ENCODE measurements at places on chromosomes 13 and 19.

GRCh38 chr19:38730731-38731589 is 13.3 kb downstream of the CAPN12 start:
- DNase-seq = peak; percentile 66

DNA sequence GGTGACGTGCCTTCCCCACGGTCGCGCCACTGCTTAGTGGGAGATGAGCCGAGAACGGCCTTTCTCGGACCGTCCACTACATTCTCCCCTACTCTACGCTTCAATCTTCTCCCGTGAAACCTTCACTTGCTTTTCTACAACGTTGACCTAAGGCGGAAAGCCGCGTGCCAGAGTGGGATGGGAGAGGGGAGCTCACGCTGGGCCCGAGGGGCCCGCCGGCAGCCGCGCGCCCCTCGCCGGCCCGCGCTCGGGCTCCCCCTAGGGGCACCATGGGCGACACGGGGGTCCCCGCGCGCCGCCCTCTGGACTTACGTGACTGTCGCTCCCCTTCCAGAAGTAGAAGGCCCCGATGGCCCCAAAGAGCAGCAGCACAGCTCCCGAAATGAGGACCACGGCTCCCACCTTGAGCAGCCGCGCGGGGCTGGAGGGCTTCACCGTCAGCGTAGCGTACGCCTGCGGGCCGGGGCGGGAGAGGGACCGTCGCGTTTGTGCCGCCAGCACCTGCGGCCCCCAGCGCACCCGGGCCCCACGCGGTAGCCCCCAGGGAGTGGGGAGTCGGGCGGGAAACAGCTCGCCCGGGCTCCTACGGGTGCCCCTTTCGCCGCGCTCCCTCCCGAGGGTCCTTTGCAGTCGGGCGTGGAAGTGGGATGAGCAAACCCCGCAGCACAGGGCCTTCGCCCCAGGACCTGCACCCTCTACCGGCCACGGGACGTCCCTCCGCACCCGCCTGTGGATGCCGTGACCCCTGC is 727 bp downstream of the CNMD start:
- DNase-seq = no peak

- no peak for DNase-seq
Measured at GRCh38 chr13:97194479-97194878, 27.7 kb upstream of the MBNL2 start.

- no peak for DNase-seq
Measured at GRCh38 chr13:57409656-57410055, 221.9 kb upstream of the PCDH17 start.

- no peak for DNase-seq
Measured at GRCh38 chr13:102845289-102845629, 573 bp upstream of the ERCC5 start.

- DNase-seq = peak; percentile 80
Measured at GRCh38 chr13:98509271-98510155, 67.4 kb downstream of the STK24 start.

DNA sequence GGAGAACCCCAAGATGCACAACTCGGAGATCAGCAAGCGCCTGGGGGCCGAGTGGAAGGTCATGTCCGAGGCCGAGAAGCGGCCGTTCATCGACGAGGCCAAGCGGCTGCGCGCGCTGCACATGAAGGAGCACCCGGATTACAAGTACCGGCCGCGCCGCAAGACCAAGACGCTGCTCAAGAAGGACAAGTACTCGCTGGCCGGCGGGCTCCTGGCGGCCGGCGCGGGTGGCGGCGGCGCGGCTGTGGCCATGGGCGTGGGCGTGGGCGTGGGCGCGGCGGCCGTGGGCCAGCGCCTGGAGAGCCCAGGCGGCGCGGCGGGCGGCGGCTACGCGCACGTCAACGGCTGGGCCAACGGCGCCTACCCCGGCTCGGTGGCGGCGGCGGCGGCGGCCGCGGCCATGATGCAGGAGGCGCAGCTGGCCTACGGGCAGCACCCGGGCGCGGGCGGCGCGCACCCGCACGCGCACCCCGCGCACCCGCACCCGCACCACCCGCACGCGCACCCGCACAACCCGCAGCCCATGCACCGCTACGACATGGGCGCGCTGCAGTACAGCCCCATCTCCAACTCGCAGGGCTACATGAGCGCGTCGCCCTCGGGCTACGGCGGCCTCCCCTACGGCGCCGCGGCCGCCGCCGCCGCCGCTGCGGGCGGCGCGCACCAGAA is 1.1 kb downstream of the SOX1 start:
- DNase-seq = no peak

DNA sequence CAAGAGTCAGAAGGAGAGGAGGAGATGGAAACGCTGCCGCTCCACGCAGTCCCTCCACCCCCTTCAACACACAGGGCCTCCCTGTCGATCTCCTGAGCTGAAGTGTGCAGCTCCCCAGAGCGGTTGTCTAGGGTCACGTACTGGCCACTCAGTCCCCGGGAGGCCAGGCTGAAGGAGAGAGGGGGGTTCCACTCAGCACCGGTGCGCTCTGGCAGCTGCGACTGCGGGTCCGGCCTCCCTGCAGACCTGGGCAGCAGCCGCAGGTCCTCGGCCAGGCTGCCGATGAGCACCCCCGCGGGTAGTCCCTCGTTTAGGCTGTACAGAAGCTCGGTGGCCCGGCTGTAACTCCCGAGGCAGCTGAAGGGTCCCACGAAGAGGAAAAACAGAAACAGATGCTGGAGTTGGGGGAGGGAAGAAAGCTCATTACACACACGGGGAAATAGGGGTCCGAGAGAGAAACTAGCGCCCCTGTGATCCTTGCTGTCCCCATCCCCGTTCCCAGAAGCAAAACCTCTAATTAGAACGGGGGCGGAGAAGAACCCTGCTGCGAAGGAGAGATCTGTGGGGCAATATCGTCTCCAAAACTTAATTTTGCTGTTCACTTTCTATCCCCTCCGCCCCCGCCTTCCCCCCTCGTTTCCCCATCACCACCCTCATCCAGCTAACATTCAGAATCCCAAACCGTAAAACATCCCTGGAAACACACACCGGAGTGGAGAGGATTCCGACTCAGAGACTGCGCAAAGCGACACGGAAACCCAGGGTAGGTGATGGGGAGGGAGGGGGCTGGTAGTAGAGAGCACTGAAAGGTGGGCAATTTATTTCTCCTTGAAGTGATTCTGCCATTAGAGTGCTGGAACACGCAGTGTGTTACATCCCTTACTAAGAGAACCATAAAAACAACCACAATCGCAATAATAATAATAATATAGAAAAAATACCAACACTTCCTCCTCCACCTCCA is 1.8 kb downstream of the PCDH20 start:
- DNase-seq = no peak

DNA sequence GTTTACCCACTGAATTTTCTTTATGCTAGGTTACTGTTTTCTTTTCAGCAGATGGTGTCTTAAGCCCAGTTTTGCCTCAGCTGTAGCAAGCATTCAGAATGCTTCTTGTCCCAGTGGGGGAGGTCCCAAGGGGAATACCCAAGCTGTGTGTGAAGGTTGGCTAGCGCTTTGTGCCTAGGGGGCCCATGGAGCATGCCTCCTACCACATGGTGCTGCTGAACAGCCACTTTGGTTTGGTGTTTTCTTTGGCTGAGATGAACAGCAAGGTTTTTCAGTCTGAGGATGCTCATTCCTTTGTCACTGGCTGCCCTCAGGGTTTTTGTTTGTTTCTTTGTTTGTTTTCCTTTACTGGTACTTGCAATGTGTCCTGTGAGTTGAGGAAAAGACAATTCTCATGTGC is 99.0 kb downstream of the PCDH20 start:
- no peak for DNase-seq

- no peak for DNase-seq
Measured at GRCh38 chr19:33377586-33378475, 4.3 kb downstream of the CEBPG start.

DNA sequence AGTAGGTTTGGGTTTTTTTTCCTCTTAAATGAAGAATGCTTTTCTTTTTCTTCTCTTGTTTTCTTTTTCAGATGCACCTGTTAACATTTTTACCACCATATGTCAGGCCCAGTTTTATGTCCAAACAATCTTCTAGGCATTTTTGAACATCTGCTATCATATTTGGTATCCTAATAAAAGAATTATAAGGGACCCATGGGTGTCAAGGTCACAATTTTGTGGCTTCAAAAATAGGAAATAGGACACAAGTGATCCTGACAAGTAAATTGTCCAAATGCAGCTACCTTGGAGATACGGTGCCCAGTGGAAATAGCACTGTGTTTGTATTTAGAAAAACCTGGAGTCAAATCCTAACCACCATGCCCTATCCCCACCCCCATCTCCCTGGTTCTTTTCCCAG is 270.3 kb downstream of the MZT1 start:
- no peak for DNase-seq

- no peak for DNase-seq
Measured at GRCh38 chr19:27734496-27735220, 1478.3 kb downstream of the UQCRFS1 start.

GRCh38 chr19:54551293-54551692 is 22.3 kb upstream of the LILRA2 start:
- DNase-seq = no peak

GRCh38 chr19:43526884-43527859 is at the start of gene ETHE1:
Gene ETHE1, minus strand, starts transcription at chr19:43527201. Its CDS starts 24 bp downstream, at chr19:43527177.
- peak; percentile 40 for DNase-seq

- no peak for DNase-seq
Measured at GRCh38 chr13:43054803-43055802, 31.7 kb downstream of the DNAJC15 start.

- DNase-seq = no peak
Measured at GRCh38 chr13:36917311-36917710, 2.7 kb downstream of the SMAD9 start.

DNA sequence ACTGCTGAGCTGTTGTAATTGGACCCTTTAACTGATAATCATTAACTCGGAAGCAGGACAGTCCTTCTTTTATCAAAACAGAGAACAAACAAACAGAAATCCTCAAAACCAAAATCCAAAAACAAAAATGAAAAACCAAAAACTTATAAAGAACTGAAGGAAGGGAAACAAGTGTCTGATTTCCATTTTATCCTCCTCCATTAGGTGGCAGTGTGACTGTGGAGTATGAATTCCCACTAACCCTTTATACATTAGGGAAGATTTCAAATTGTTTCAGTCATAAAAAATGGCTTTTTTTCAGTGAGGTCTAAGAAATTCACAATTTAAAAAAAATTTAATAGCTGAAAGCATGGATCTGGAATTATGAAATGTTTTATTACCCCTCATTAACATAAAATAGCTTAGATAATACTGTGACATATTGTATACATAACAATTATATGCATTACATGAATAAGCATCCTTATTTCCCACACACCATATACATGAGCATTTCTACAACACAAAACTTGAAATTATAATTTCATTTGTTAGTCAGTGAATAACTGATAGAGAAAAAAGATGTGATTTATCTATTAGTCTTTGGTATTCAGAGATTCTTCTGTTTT is 1074.3 kb upstream of the PCDH9 start:
- DNase-seq = no peak

- no peak for DNase-seq
Measured at GRCh38 chr19:37992761-37993160, 85.8 kb downstream of the SIPA1L3 start.

- DNase-seq = peak; percentile 97
Measured at GRCh38 chr19:2540646-2541454, 64.9 kb downstream of the GADD45B start.

GRCh38 chr19:18771328-18772242 is 19.5 kb downstream of the COMP start:
- no peak for DNase-seq

DNA sequence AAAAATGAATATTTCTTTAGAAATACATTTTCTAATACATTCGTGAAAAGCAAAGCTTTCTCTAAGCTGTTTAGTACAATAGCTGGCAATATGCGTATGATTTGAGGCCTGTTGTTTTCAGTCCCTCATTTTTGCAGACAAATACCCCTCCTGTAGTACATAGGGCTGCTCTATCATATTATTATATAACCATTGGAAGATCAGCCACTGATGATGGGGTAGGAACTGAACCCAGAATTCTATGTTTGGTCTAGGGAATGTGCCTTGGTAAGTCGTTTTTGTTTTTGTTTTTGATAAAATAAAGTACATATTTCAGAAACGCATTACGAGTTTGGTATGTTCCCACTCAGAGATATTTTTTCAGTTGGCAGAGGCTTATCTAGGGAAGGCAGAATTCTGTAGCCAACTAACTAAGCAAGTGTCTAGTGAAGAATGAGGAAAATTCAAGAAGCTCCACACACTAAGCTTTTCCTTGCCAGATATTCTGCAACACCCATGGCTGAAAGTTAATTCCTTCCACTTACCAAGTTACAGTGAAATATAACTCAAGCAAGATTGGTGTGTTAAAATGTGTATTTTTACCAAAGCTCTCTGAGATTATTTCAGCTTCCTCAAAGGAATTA is 656.9 kb upstream of the MIR17HG start:
- DNase-seq = no peak

- peak; percentile 69 for DNase-seq
Measured at GRCh38 chr19:38209671-38210457, 14.2 kb downstream of the DPF1 start.

DNA sequence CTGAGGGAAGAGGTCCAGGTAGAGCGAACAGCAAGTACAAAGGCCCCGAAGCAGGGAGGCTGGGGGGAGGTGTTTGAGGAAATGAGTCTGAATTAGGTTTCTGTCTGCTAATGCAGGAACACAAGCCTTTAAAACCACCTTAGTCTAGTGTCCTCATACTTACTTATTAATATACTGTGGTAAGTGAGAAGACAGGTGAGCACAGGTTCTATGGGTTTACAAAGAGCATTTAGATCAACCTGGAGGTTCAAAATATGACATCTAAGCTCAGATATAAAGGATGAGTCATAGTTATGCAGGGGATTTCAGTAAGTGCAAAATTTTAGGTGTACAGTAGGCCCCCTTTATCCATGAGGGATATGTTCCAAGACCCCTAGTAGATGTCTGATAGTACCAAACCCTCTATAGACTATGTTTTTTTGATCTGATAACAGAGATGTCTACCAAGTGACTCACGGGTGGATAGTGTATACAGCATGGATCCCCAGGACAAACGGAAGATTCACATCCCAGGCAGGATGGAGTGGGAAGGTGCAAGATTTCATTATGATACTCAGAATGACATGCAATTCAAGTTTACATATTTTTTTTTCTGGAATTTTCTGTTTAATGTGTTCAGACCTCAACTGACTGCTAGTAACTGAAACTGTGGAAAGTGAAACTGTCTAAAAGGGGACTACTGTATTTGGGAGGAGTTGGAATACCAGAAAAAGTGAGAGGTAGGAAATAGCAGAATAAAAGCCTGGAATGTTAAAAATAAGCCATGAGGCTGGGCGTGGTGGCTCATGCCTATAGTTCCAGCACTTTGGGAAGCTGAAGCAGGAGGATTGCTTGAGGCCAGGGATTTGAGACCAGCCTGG is 18.2 kb upstream of the MED4 start:
- DNase-seq = no peak

GRCh38 chr19:55694241-55694655 is 19.2 kb downstream of the EPN1 start:
- no peak for DNase-seq

GRCh38 chr19:46618670-46619231 is 6.1 kb downstream of the PTGIR start:
- no peak for DNase-seq
